Putamen (tissue), 1 donor: ENCODE measurements at places on chromosomes 6 and 20.

DNA sequence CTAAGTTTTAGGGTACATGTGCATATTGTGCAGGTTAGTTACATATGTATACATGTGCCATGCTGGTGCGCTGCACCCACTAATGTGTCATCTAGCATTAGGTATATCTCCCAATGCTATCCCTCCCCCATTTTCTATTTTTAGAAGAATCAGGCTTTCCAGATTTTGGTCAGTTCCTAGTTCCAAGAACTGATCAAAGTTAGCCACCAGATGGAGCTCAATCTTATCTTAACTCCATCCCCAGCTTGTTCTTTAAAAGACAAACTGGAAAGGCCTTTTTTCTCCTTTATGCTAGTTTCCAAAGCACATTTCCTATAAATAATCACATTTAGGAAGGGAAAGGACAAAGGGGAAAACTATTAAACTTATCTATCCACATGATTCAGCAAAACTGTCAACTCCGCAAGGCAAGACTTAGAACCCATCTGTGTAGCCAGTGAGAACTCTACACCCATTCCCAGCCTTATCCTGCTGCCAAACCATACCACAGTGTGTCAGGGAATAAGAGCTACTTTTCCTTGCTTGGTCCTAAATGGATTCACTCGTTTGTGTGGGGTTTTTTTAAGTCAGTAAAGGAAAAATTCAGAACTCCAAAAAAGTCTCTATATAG is 22.8 kb upstream of the KHDC1 start:
- peak; percentile 14 for DNase-seq

- no peak for DNase-seq
Measured at GRCh38 chr20:2593756-2594155, 57.4 kb downstream of the TMC2 start.

DNA sequence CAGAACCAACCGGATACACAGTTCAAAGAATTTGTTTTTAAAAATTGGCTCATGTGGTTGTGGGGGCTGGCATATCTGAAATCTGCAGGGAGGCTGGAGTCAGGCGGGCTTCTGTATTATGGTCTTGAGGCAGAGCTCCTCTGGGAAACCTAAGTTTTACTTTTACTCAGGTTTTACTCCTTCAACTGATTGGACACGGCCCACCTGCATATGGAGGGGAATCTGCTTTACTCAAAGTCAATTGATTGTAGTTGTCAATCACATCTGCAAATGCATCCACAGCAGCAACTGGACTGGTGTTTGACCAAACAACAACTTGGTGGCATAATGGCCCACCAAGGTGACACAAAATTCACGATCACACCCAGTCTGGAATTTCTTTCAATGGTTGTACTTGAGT is 103.4 kb downstream of the ERMARD start:
- no peak for DNase-seq

DNA sequence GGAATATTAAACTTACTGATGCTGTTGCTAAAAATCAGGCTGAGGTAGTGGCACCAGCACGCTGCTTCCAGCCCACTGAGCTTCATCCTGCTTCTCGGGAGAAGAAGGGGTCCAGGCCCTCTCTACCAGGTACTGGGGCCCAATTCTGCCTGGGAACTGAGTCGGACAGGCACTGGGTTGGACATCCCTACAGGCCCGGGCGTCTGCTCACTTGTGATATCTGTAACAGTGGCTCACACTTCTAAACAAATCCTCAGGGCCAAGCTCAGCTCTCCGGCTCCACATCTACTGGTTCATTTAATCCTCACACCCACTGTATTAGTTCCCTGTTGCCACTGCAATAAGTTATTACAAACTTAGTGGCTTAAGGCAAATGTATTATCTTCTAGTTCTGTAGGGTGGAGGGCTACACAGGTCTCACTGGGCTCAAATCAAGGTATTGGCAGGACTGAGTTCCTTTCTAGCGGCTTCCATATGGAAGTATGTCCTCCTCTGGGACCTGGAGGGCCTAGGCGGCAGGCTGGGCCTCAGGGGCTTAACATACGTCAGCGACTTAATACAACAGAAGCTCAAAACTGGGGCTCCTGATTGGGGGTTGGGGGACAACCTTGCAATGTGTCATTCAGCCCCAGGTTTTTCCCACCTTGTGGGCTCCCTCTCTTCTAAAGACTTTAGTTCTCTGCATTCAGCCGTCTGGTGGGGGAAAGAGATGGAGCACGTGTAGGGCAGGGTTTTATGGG is 1.6 kb upstream of the KCNK15 start:
- DNase-seq = no peak

GRCh38 chr6:87588756-87589407 is 905 bp downstream of the RARS2 start:
- no peak for DNase-seq

DNA sequence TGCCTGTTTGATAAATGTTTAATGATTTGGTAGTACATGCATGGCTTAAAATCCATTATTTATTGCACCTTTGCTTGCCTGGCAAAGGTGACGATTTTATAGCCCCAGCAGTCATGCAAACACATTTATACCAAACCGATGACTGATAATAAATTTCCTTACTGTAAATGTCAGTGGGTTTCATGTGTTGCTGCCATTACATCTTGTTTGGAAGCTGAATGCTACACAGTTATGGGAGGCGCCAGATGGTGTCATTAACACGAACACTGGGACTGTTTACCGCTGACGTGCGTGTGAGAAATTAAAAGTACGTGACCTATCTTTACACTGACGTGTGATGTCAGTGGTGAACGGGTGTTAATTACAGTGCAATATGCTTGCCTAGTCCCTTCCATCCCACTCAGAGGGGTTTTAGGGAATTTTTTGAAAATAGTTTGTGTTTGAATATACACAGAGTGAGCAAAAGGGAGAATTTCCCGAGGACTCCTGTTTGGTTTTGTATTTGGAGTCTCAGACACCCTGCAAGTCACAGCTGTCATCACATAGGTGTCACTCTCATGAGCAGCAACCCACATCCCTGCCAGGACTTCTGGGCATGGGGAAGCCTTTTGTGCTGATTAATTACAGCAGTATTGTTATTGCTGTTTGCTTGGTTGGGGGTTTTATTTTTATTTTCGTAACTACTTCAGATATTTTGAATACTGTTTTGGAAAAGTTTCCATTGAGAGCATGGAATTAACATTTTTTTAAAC is 151.8 kb upstream of the INSM1 start:
- DNase-seq = no peak

- DNase-seq = no peak
Measured at GRCh38 chr20:3783511-3784195, 2.4 kb upstream of the SPEF1 start.

DNA sequence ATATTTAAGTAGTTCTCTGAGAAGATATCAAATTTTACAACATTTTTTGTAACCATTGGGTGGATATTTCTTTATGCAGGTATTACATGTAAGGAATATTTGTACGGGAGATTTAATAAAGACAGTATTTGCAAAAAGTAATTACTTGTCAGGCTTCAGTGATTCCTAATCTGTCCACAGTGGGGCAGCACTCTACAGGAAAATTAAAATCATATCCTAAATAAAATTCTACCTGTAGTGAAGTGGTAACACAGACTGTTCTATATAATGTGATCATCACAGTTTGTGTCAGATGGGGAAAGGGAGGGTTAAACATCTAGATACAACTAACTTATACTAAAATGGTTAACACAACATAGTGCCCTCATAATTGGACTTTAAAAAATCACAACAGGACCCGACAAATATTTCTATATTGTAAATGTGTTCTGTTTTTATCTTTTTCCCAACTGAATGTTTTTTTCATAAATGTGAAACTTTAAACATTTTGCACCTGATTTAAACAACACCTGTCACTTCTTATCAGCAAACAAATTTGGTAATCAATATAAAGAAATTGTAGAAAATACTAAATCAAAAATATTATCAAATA is 145.6 kb upstream of the MANEA start:
- peak; percentile 30 for DNase-seq

DNA sequence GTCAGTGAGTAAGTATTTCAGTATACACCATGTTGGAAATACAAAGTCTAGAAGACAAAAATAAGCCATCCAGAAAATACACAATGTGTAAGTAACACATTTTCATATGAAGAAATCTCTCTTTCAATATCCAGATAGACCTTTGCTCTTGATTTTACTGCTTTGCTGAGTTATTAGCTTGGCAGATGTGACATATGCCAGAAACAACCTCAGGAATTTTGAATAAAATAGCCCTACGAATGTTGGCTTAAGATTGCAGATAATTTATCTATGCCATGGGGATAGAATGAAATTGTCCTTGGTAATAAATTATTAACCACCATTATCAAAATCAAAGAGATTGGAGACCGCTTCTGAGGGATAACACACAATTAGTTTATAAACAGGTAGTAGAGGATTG is 1036.9 kb upstream of the EPHA7 start:
- DNase-seq = no peak

DNA sequence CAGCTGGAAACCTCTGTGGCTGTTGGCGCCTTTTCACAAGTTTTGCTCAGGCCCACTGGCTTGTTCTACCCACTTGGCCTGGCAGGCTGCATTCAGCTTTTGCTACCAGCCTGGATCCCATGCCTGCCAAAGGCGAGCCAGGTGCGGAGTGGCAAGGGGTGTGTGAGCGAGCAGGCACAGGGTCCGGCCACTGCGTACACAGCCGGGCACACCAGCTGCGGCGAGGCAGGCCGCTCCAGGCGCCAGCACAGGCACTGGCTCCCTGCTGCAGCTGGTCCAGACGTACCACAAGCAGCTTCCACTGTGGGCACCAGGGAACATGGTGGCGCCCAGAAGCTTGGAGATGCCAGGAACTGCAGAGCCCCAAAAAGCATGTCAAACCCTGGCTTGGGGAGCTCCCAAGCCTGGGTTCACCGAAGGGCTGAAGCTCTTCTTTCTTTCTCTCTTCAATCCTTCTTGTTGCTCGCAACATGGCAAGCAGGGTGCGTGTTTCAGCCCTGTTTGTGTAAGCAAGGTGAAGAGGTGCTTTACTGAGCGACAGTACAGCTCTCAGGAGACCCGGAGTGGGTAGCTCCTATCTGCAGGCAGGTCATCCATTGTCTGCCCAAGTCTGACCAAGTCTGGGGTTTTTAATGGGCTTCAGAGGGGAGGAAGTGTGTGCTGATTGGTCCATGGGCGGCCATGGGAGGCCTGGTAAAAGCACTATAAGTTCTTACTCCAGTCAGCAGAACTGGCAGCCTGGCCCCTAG is 32.6 kb upstream of the GRM4 start:
- no peak for DNase-seq

DNA sequence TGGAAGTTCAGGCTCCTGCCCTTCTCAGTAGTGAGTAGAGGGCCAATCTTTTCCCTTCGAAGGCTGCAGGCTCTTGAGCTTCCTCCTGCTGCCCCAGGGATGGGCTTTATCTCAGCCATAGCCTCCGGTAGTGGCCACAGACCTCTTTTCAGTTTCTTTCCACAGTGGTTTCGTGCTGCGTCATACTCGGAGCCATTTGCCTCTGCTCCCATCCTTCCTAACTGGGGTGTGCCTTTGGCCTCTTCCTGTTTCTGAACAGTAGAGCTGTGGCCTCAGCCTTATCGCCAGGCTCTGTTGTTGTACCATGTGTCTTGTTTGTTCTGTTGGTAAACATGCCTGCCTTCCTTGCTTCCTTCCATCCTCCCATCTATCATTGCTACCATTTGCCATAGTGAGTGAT is 54.1 kb downstream of the TULP4 start:
- DNase-seq = no peak

DNA sequence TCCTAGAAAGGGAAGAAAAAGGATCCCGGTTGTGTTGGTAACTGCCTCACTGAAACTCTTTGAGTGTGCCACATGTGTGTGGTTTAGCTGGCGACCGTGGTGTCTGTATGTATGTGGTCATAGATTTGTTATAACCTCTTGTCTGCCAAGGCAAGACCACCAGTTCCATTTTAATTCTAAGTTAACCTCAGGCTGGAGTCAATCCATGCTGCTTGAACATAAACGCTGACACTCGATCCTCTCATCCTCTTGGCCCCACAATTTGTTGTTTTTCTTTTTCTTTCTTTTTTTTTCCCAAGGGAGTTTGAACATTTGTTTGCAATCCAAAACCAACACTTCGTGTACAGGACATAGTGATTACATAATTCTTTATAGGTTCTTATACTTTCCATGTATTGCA is 318.9 kb upstream of the JAG1 start:
- no peak for DNase-seq

DNA sequence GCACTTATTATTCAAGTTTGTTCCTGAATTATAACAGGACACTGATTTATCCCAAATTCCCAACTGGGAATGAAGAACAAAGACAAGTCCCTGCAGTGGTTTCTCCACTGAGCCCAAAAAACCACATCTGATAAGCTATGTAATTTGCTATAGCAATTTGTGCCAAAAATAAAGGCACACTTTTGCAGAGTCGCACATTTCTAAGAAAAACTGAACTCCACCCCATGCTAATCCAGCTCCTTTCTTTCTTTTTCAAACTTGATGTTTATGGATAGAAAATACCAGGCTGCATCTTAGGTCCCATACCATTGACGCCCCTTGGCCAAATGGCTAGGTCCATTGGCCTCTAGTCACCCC is 170.2 kb upstream of the CITED2 start:
- DNase-seq = no peak

GRCh38 chr20:361561-361960 is 14.7 kb downstream of the NRSN2 start:
- no peak for DNase-seq

DNA sequence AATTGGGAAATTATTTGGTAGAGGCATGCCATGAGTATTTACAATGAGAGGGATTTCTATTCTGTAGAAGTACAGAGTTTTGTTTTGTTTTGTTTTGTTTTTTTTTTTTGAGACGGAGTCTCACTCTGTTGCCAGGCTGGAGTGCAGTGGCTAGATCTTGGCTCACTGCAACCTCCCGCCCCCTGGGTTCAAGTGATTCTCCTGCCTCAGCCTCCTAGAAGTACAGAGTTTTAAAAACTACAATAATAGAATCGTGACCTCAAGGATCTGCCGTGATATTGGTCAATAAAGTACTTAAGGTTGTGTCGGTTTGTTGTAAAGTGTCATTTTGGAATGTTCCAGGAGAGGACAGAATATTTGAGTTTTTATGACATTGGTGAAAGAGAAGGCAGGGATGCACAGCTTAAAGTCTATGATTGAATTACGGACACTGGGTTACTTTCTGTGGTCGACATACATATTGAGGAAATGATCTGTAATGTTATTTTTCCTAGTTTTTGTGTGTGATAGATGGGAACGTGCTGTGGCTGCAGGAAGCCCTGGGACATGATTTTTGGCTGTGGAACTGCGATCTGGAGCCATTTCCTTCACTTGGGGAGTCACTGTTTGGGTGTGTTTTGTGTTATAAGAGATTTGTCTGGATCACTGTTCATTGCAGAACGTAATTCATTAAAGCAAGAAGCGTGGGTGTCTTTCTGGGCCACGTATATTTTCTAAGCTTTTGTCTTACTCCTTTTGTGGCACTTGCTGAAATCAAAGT is 59.6 kb downstream of the TIAM2 start:
- DNase-seq = no peak
